ENCODE measurements at places on chromosomes 2 and 18.

- DNase-seq = no peak
Observed at GRCh38 chr18:47990981-47991380, 60.5 kb upstream of the SMAD2 start.

GRCh38 chr2:1233281-1233680 lies 180.0 kb upstream of the TPO start:
- no peak for DNase-seq

DNA sequence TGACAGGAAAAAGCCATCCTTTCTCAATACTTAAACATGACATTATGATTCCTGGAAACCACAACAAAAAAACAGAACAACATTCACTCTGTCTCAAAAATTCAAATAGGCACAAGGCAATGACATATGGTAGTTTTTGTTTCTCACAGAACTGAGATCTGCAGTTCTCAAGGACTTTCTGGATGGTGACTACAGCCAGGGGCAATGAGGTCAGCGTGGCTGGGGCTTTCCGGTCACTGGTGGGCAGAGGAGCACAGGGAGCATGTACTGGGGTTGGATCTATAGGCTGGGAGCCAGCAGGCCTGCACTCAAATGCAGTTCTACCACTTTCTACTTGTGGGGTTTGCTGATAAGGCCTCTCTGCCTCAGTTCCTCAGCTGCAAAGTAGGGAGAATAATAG lies 72.0 kb downstream of the CTAGE1 start:
- DNase-seq = no peak

DNA sequence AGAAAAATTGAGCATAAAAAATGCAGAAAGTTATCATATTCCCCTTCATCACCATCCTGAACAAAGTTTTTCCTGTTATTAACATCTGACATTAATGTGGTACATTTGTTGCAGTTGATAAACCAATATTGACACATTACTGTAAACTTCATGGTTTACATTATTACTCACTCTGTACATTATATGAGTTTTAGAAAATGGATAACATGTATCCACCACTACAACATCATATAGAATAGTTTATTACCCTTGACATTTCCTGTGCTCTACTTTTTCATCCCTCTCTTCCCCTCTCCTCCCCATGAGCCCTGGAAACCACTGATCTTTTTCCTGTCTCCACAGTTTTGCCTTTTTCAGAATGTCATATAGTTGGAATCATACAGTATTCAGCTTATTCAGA lies 618.6 kb upstream of the TMEFF2 start:
- DNase-seq = no peak

DNA sequence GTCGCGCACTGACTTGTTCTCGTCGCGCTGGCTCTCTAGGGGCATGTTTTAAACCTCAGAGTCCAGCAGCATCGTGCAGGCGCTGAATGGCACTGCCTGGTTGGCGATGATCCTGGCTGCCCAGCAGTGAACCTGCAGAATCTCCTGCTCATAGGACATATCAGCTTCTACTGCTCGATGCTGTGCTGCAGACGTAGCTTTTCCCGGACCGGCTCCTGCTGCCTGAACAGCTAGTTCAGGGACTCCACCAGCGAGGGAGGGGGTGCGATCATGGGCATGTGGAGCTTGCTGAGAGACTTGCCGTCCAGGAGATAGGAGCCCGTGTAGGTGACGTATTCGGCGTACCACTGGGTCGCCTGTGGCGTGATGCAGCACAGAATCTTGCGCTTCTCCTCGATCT lies 890.0 kb upstream of the LRRTM1 start:
- DNase-seq = no peak

DNA sequence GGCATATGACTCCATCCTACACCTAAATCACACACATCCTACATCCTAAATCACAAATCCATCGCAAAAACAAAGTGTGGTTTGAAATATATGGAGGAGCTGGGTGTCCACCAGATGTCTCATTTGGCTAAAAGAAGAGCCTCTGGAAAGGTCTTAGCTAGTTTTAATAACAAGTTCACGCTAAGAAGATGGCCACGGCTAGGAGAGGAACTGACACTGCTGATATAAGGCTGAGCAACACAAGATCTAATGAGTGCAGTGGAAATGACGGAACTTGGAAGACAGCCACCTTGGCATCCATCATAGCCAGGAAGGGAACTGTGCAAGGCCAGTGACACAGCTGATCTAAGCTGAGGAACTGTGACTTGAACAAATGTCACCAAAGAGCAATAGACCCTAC lies 60.0 kb upstream of the AGAP1 start:
- DNase-seq = no peak

GRCh38 chr2:14220101-14220500 lies 412.4 kb upstream of the LRATD1 start:
- no peak for DNase-seq

DNA sequence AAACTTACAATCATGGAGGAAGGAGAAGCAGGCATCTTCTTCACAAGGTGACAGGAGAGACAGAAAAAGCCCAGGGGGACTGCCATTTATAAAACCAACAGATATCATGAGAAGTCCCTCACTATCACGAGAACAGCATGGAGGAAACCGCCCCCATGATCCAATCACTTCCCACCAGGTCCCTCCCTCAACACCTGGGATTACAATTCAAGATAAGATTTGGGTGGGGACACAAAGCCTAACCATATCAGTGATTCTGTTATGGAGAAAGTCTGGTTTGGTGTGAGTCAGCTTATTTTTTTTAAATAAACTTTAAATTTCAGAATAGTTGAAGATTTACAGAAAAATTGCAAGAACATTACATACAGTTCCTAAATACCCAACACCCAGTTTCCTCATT lies 84.7 kb upstream of the SP3 start:
- DNase-seq = no peak

DNA sequence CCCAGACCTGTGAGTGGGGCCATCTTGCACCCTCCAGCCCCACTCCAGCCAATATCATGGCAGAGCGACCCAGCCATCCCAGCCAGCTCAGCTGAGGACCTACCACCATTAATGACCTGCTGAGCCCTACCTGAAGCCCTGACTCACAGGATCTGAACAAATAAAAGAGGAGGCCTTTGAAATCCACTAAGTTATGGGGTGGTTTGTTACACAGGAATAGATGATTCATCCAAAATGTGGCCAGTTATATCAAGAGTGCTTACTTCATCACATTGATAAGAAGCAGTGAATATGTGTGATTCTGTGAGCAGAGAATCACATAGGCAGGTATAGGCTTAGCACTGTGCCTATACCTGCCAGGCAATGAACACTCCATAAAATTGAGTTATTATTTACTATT lies 34.7 kb upstream of the FAM124B start:
- DNase-seq = no peak

DNA sequence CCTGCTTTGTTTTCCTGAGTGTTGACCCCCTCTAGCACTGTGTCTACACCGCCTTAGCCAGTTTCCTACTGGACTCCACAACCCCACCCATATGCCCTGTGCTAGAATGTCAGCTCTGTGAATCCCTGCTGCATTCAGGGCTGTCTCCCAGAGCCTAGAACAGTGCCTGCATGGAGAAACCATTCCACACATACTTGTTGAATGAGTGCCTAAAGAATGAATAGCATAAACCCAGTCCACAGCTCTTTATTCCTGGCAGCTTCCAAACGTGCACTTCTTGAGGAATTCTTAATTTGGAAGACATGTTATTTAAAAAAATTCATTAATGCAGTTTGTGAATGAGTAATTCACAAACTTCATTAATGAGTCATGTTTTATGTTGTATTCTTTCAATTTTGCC lies 6.5 kb upstream of the NAPG start:
- no peak for DNase-seq

GRCh38 chr18:37564711-37565100 lies 892 bp downstream of the CELF4 start:
- DNase-seq = no peak

DNA sequence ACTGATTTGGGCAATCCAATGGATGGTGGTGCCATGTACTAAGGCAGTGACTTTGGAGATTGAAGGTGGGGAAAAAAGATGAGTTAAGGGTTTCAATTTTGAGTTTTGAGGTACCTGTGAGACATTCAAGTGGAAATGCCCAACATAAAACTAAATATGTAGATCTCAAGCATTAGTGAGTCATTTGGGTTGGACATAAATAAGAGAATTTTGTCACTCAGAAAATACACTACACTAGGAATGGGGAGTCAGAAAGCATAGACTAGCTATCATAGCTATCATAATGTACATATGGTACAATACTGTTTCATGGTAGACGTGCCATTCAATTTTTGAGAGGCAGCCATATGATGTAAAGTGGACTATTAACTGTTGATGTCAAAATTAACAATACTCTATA lies 56.1 kb downstream of the FBXO11 start:
- DNase-seq = no peak

- no peak for DNase-seq
Observed at GRCh38 chr2:144267239-144267638, 252.7 kb downstream of the ZEB2 start.

- no peak for DNase-seq
Observed at GRCh38 chr18:21196426-21196825, 45.6 kb upstream of the GREB1L start.
